Activated CD4-positive, alpha-beta T cell treated with anti-CD3 and anti-CD28 coated beads, Interleukin-2, amount 10 ng/mL, durations not matched to agents 7 days and 5 days (primary cell): ENCODE measurements at places on chromosomes 2 and 18. TPM values are rescaled to one million over a fixed set of nuclear protein-coding genes. Genes with fewer than 3 reads are reported as not detected.

The INHBB gene
- not detected for total RNA-seq

The HDAC4 gene
- total RNA-seq: 57.1 TPM

The NCKAP5 gene
- not detected for total RNA-seq

The ASPRV1 gene
- total RNA-seq: 0.99 TPM

The SERPINB2 gene
- not detected for total RNA-seq

The FOXI3 gene
- total RNA-seq: not detected

The SEPTIN10 gene
- total RNA-seq: 1.8 TPM

The RBFA gene
- total RNA-seq: 25.0 TPM
